ENCODE measurements at places on chromosomes 11 and 22.

DNA sequence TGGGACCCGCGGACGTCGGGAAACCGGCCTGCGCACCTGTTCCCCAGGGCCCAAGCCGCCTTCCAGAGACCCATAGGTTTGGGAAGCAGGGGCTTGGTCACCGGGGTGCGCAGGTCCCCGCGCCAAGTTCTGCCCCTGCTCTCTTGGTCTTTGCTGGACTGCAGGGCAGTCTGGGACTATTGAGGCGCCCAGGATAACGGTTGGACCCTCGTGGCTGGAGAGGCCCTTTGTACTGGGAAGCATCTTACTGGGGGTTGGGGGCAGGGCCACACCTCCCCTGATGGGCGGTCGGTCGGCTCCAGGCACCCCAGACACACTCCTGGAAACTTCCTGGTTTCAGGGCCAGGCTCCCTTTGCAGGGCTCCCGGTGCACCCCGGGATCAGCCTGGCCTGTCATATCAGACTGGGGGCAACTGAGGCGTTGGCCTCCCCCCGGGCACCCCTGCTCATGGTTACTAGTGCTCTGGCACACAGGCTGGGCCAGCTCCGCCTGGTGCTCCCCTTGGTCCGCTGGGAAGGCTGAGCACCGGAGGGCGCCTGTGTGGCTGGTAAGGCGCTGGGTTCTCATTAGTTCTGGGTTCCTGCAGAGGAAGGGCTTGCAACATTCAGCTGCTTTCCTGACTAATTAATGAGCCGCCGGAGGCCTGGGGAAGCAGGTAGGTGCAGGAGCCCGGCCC is 1250.5 kb downstream of the BRD1 start:
- DNase-seq = no peak

DNA sequence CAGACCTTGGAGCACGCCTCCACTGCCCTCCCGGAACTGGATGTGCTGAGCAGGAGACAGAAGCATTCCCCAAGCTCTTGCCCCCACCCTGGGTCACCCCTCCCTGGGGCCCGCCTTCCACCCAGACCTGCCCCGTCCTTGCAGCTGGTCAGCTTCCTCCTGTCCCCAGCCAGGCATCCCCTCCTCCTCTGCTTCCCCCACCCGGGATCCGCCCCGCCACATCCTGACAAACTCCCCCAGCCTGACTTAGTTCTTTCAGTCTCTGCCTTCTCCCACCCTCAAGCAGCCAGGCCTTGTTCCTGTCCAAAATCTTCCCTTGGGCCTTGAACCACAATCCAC is 1.1 kb upstream of the PLXNB2 start:
- DNase-seq = peak; percentile 58

DNA sequence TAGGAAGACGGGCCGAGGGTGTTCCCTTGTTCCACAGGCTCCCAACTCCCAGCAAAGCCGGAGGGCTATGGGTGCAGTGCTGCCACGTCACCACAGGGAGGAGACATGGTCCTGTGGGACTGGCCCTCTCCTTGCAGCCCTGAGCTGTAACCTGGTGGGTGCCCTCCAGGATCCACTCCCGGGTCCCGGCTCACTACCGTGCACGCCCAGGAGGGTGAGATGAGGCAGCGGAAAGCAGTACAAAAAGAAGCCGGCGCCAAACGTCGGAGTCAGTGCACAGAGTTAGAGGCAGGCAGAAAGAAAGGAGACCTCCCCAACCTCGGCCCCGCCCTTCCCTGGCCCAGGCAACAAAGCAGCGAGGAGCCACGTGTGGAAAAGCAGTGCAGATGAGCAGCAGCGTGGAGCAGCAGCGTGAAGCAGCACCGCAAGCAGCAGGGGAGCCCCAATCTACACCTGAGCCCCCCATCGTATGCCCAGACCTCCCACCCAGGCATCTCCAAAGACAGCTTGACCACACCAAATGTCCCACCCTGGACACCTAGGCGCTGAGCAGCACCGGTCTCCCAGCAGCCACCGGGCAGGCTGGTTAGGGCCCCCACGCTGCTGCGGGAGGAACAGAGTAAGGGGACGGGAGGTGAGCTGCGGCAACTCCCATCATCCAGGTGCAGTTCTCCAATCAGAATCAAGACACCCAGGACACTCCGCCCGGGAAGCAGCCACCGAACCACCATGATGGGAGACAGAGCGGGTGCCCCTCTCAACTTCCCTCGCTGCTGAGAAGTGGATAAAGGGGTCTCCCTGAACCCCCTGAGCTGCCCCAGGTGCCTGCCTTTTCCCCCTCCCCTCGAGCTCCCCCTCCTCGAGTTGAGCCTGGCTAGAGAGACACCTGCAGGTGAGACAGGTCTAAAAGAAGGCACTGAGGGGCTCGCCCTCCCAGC is 28.8 kb downstream of the IGSF9B start:
- DNase-seq = peak; percentile 84

- no peak for DNase-seq
Observed at GRCh38 chr22:30568137-30568805, 6.2 kb downstream of the GAL3ST1 start.

GRCh38 chr22:27895600-27895999 is 23.5 kb downstream of the PITPNB start:
- no peak for DNase-seq

GRCh38 chr11:62770778-62771143 is 435 bp upstream of the TAF6L start:
- DNase-seq = peak; percentile 65

DNA sequence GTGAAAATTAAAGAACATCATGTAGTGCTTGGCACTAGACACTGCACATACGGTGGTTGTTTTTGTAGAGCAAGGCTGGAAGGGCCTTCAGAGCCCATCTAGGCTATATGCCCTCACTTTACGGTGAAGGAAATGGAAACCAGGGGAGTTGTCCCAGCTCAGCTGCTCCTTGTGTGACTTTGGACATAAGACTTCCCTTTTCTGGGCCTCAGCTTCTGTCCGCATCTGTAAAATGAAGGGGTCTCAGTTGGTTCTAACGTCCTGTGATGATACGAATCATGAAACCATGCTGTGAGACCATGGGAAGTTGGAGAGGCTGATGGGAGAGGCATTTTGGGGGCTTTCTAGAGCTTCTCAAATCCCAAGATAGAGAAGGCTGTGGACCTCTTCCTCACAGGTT is 4.7 kb downstream of the KCNE3 start:
- no peak for DNase-seq

GRCh38 chr11:20161230-20161918 is 1.1 kb upstream of the DBX1 start:
- DNase-seq = no peak

GRCh38 chr11:47617417-47617809 is 23.2 kb upstream of the C1QTNF4 start:
- peak; percentile 91 for DNase-seq

GRCh38 chr11:132099692-132100091 is 729.3 kb downstream of the NTM start:
- DNase-seq = peak; percentile 12

DNA sequence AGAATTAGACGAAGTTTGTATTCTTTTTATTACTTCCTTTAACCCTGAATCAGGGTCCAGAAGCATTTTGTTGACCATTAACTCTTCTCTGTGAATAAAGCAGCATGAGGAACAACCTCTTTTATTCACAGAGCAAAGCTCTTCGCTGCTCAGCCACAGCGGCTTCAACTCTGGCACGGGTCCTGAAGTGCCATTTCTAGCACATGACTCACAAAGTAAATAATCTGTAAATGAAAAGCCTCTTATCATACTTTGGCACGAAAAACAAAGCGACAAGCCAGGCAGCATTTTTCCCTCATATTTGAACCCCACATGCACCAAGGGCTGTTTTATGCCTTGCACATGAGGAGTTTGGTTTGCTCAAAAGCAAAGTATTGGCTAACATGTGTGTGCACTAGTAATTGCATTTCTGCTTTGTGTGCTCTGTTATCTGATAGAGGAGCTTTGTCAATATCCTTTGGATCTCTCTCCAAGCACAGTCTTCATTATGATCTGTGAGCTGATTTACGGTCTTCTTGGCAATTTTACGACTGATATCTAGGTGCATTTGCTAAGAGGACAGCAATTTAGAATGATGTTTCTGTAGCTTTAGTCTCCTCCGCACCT is 33.0 kb upstream of the APOBEC3A start:
- DNase-seq = peak; percentile 89

GRCh38 chr11:99257131-99257530 is 236.4 kb downstream of the CNTN5 start:
- DNase-seq = no peak

DNA sequence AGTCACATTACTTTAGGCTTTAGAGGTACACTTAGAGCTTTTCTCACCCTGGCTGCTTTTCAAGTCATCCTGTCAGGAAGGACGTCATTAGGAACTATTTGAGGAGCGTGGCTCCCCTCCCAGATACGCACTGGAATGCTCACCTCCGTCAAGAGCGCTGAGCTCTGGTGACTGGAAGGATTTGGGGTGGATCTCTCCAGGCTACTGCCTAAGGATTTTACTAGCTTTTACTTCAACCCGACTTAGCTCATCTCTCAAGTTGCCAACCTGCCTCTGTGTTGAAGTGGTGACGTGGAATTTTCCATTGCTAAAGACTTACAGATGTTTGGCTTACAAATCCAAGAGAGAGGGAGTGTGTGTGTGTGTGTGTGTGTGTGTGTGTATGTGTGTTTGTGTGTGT is 355.3 kb upstream of the CCDC90B start:
- DNase-seq = peak; percentile 90

DNA sequence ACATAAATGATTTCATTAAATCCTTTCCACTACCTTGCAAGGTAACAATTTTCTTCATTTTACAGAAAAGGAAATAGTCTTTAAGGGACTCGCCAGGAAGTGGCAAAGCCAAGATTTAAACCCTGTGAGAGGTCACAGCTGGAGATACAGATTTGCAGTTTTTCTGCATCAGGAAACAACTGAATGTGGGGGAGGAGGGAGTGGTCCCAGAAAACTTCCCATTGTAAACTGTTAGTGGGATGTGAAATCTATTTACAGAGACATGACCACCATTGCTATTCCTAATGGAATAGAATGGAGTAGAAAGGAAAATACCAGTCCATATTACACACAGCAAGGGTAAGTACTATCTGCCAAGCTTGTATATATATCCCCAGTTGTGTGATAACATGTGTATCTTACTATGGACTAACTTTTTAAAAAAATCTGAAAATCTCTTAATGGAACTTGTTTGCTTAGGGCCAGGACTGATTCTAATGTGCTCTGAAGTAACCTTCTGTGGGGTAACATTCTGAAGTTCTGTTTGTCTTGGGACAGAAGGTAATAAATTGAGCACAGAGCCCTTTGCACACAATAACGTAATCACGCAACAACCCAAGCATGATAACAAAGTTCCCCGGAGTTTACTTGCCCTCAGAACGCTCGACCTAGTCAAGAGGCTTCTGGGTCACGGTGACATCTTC is 10.9 kb upstream of the TSKU start:
- DNase-seq = no peak

DNA sequence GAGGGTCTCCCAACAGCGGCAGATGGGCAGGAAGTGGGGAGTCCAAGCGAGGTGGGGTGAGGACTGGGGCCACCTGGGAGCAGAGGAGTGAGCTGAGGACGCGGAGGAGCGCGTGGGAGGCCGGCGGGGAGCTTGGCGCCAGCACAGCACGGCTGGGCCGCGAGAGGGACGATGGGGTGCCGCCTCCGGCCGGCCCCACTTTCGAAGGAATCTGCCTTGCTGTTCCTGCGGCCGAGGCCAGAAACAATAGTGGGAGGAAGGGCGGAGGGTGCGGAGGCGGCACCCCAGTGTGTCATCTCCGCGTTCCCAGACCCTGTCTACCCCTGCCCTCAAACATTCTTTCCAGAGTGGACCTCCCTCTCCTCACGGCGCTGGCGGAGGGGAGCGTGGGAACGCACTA is 5.5 kb downstream of the INS start:
- DNase-seq = no peak

DNA sequence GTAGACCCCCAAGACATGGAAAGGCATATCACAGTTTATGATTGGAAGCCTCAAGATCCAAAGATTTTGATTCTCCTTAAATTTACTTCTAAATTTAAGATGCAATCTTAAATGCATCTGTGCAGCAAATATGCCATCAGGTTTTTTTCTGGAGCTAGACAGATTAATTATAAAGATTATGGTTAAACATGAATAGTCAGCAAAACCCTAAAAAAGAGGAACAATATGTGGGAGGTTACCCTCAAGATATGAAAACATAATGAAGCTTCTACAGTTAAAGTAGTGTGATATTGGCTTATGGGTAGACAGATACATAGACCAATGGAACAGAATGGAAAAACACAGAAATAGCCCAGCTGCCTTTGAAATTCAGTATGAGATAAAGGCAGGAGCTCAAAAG is 31.7 kb downstream of the OR8B12 start:
- no peak for DNase-seq

DNA sequence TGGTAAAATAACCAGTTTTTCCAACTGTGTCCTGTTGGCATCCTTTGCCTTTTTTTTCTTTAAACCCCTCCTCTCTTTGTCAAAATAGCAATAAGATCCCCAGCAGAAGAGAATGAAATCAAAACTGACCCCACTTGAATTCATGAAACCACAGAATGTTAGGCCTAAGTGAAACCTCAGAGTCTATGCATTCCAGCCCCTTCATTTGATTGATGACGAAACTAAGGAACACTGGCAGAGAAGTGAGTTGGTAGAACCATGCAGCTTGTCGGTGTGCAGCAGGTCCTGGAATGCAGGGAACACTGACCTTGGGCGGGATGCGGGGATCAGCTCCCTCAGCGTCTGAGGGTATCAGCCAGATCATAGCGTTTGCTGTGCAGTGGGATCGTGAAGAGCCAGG is 57.5 kb downstream of the GRK3 start:
- no peak for DNase-seq
